Keratinocyte (primary cell): ENCODE measurements at places on chromosomes 2 and 18. TPM values are rescaled to one million over a fixed set of nuclear protein-coding genes. Genes with fewer than 3 reads are reported as not detected.

DNA sequence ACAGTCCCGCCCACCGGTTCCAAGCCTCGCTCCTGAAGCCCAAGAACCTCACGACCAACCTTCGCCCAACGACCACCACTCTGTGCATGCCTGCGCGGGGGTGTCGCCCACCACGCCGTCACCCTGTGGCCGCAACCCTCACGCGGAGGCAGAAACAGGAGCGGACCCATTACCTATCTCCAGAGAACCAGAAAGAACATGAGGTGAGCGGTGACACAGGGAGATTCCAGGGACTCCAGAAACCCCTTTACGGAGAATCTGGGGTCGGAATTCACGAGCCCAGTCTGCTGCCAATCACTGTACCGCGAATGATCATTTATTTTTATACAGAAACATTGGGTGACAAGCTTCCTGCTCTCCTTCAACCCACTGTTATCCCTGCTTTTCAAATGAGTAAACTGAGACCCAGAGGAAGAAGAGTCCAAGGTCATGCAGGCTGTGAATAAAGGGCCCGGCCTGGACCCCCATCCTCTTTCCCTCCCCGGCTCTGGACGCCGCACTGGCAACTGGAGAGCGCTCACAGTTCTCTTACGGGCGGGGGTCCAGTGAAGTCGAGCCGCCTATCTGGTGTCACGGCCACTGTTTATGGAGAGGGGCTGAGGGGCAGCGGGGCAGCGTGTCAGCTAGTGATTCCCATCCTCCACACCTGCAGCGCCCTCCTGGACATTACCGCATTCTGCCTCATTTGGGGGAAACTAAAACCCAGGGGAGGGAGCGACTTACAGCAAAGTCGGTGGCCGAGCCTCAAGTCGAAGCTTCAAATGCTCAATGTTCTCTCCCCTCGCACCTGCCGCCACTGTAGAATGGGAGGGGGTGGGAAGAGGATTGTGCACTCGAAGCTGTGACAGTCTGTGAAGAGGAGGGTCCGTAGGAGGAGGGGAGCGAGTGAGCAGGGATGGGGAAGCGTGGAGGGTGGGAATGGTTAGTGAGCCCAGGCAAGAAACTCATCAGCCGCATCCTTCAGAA is 723 bp upstream of the SLC30A3 start:
- no peak for DNase-seq

Gene FAM237A
- polyA plus RNA-seq, result not detected in 3 replicates

- no peak for DNase-seq
Observed at GRCh38 chr2:46751897-46752296, 163.7 kb downstream of the MCFD2 start.

DNA sequence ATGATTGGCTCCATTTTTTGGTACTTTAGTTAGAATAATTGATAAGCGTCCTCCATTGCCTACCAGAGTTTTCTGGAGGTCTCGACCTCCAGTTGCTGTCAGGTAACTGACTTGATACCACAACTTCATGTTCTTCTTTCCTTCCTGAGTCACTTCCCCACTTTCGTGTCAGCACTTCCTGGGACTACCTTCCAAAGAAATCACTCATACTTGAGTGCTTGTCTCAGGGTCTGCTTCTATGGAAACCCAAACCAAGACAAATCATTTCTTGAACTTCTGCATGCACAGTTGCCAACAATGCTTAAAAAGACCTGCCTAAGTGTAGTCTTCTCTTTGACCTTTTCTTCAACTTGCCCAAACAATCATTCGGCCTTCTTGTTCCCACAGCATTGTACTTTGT is 210.3 kb upstream of the ETAA1 start:
- DNase-seq, result no peak

- no peak for DNase-seq
Observed at GRCh38 chr18:2002604-2003003, 568.7 kb downstream of the METTL4 start.

Gene COL3A1
- 0.01 to 0.03 TPM (median 0.03 TPM) in 3 replicates for polyA plus RNA-seq

GRCh38 chr18:10139783-10140410 is 226.1 kb downstream of the VAPA start:
- DNase-seq, result no peak

Gene SATB2
- polyA plus RNA-seq, result 1.4 to 1.5 TPM (median 1.4 TPM) in 3 replicates

DNA sequence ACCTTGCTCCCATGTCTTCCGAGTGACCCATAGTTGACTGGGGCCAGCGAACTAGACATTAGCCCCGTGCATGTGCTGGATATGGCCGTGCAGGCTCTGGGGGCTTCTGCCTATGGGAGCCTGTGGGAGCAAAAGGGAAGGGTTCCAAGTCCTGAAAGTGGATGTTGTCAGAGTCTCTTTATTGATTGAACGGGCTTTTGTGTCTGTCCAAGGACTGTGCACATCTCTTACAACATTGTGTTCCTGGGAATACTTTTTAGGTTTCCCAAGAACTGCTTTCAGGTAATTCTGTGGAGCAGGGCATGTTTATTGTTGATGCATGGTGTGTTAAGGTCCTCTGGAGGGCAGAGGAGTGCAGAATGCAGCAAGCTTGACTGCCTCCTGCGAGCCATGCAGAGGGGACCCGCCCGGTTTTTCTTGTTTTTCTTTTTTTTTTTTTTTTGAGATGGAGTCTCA is 5.0 kb downstream of the RNF144A start:
- no peak for DNase-seq

GRCh38 chr2:18372641-18373040 is 187.8 kb downstream of the RDH14 start:
- DNase-seq, result no peak

DNA sequence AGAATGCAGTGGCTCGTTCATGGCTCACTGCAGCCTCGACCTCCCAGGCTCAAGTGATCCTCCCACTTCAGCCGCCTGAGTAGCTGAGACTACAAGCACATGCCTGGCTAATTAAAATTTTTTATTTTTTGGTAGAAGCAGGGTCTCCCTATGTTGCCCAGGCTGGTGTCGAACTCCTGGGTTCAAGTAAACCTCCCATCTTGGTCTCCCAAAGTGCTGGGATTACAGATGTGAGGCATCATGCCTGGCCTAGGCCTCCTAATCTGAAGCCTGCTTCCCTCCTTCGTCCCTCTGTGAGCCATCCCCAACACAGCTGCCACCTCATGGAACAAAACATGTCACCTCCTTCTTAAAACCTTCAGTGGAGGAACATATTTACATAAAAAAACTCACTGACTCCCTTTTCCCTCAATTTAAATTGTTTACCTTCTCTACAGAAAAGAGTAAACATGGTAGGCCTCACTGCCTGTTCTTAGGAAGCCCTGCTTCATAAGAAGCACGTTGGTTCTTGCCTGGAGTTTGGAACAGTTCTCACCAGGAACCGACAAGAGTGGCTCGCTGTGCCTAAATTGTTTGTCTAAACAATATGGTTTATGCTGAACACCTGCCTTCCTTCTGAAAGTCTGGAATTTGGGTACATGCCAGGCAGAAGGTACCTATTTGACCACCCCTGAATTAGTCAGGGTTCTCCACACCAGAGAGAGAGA is 12.1 kb upstream of the RHOB start:
- DNase-seq, result no peak

DNA sequence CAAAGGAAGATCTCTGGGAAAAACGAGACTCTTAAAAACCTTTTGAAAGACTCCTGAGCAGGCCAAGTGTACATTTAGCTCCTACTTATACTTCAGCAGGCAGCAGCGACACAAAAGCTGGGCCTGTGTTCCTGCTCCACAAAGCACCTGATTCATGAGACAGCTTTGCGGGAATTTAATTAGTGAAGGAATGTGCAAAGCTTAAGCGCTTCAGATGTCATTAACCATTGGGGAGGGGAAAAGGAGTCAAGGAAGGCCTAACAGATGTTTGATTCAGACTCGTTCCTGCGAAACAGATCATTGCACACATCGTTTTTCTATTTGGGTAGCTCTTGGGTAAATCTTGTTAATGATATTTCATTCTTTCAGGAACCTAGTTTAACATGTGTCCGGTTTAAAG is 125.9 kb downstream of the MAIP1 start:
- DNase-seq, result no peak

DNA sequence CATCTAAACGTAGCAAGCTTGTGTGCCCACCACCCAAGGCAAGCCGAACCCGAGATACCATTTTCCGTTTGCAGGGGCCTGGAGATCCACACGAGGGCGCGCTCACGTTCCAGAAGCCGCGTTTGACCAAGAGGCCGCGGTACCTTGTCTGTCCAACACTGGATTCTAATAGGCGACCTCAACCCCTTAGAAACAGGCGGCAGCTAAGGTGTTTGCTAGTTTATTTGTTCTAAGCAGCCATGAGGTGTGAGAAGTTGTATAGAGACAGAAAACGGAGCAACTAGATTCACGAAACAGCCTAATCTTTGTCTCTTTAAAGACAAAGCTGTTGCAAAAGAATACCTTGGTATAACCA is 4.2 kb downstream of the HOXD11 start:
- no peak for DNase-seq

DNA sequence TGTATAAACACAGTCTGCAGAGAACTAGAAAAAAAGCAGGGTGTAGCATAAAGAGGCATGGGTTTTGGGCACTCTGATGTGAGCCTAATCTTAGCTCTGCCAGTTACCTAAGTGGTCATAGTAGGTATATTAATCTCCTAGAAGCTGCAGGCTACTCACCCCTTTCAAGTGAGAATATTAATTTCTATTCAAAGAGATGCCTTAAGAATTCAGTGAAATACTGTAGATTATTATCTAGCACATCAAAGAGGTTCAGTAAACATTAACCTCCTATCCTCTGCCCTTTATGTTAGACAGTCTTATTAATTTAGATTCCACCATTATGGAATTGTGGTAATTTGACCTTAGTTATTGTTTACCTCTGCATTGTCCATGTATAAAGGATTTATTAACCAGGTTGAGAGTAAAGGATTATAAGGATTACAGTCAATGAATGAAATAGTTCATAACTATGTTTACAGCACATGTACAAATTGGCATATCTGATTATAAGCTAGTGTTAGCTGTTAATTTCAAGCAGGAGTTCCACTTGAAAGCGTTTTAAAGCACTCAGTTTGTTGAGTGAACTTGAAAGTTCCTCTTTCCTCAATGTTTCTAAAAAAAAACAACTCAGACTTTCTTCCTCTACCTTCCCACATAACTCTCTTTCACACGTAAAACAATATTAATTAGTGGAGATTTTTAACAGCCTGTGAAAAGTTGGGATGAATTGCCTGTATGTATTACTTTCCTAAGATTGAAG is 150.6 kb upstream of the EPC2 start:
- no peak for DNase-seq

DNA sequence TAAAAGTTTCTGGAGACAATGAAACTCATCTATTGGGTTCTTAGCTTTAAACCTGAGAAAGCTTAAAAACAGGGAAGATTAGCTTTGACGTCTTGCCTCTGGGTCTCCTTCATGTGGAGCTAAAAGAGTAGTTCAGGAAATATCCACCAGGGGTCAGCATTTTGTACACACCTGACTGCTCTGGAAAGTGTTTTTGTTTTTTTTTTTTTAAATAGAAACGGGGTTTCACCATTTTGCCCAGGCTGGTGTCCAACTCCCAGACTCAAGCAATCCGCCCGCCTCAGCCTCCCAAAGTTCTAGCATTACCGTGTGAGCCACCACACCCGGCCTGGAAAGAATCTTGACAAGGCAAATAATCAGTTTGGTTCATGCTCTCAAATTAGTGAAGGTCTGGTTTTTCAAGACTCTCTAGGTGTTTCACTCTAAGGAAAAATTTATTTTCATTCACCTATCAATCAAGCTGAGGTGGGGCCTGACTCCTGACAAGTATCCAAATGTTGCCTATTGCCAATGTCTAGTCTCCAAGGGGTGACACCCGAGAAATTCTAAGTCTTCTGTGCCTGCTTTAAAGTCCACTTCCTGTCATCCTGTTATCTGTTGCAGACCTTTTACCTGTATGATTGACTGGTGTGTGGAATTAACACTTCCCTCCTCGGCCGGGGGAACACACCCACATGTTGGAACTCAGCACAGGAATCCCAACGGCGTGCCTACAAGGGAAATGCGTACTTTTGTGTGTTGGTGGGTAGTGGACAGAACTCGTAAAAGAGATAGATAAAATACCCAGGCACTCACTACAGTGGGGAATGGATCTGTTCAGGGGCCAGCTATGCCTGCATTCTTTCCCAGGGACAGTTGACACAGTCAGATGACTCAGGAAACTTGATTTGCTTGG is 11.3 kb downstream of the IL1RN start:
- peak; percentile 58 for DNase-seq

GRCh38 chr2:48906633-48907032 is 151.1 kb upstream of the LHCGR start:
- DNase-seq, result no peak

DNA sequence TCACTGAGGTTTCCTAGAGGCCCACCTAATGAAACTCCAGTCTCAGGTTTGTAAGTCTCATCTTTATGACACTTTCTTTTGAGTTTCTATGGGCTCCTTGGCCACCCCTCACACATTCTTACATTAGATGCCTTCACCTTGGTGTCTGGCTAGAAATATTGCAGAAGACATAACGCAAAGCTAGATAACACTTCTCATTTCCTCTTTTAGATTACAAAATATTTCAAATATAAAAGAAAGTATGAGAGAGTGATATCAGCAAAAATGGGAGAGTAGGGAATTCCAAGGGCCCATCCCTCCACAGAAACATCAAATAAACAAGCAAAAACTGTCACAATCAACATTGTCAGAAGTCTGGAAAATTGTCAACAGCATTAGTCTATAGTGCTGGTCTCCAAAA is 43.3 kb upstream of the ZCCHC2 start:
- no peak for DNase-seq

GRCh38 chr18:75008186-75008585 is 200.8 kb downstream of the PTGR3 start:
- DNase-seq, result no peak
